Lung (tissue), 17 donors: ENCODE measurements at places on chromosomes 2 and 18. TPM values are rescaled to one million over a fixed set of nuclear protein-coding genes. Genes with fewer than 3 reads are reported as not detected.

- DNase-seq = no peak
These were observed 27.0 kb downstream of the MFSD6 start for GRCh38 chr2:190435031-190435670.

GRCh38 chr2:218781691-218782527 is at the start of gene CYP27A1:
TSS of gene CYP27A1 (plus strand) at chr2:218782147. CDS start at chr2:218782183, 36 bp downstream.
- peak; percentile 65 for DNase-seq

DNA sequence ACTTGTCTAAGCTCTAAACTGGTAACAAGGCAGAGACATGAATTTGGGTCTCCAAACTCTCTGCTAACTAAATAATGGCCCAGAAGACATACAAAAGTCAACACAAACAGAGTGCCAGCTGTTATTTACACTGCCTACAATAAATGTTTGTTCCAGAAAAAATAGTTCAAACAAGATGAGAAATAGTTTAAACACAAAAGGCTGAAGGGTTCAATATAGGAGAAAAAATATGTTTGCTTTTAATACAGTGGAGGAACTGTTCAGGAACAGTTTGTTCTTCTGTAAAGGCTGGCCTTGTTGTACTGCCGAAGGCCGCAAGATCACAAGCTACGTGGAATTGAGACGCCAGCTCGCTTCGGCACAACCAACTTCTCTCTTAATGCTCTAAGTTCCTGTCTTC is 74.6 kb downstream of the AFF3 start:
- no peak for DNase-seq

DNA sequence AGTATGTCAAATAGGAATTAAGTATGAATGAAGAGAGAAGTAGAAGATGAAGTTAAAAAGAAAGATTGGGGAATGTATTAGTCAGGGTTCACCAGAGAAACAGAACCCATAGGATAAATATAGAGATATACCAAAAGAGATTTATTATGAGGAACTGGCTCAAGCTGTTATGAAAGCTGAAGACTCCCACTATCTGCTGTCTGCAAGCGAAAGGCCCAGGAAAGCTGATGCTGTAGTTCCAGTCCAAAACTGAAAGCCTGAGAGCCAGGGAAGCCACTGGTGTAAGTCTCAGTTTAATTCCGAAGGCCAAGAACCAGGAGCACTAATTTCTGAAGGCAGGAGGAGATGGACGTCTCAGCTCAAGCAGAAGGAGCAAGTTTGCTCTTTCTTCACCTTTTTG is 200.9 kb upstream of the FN1 start:
- no peak for DNase-seq

Gene DIS3L2
- 12.7 TPM for polyA plus RNA-seq

- no peak for DNase-seq
These were observed 13.0 kb upstream of the SESTD1 start for GRCh38 chr2:179277429-179278196.

DNA sequence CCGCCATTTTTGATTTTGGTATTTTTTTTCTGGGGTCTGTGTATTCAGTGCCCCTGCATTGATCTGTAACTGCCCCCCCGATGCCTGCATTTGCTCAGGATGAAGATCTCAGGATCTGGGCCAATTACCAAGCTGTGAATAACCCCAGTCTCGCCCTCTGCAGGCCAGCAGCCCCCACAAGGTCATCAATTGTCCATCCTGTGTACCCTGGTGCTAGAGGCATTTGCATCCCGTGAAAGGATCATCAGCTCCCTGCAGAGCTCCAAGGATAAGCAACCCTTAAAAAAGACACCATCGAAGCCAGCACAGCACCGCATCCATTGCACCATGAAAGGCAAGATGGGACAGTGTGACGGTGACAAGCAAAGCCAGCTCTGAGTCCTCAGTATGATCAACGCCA is 154.1 kb upstream of the KLHL29 start:
- no peak for DNase-seq

Gene HOXD4
- polyA plus RNA-seq = 0.23 TPM

GRCh38 chr2:196195302-196195701 is 23.9 kb upstream of the STK17B start:
- no peak for DNase-seq

- DNase-seq = peak; percentile 69
These were observed at the start of gene FHOD3 for GRCh38 chr18:36297417-36298125. TSS of gene FHOD3 (plus strand) at chr18:36297713. CDS start at chr18:36297836, 123 bp downstream.

DNA sequence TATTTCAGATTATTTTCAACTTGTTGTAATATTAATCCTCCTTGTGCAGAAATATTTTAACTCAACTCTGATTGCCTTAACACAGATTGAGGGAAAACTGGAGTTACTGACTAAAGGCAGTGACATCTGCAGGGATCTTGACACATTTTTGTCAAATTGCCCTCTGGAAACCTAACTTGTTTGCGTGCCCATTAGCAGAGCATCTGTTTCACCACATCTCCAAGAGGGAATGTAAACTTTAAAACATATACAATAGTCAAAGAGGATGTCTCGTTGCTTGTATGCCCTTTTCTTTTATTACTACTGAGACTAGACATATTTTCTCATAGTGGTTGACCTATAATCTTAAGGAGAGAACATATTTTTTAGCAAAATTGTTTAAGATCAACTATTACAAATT is 14.2 kb downstream of the INPP1 start:
- peak; percentile 60 for DNase-seq

- DNase-seq = no peak
These were observed 193.4 kb upstream of the MYT1L start for GRCh38 chr2:2524348-2524941.

Gene KCNK3
- 6.7 TPM for polyA plus RNA-seq

Gene STK39
- polyA plus RNA-seq = 8.6 TPM

DNA sequence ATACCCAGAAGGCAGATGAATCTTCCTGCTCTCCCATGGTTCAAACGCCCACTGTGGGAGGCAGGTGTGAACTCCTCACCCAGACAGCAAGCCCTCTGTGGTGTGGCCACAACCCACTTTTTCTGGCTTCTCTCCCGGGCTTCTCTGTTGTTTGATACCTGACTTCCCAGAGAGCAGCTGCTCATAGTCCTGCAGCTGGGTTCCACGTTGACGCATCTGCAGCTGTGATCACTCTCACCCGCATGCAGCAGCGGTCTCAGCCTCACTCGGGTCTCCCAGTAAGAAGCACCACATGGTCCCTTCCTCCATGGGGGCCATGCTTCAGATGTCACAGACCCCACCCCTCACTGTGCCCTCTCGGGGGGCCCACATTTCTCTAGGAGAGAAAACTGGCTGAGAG is 3.5 kb downstream of the ASPRV1 start:
- no peak for DNase-seq

DNA sequence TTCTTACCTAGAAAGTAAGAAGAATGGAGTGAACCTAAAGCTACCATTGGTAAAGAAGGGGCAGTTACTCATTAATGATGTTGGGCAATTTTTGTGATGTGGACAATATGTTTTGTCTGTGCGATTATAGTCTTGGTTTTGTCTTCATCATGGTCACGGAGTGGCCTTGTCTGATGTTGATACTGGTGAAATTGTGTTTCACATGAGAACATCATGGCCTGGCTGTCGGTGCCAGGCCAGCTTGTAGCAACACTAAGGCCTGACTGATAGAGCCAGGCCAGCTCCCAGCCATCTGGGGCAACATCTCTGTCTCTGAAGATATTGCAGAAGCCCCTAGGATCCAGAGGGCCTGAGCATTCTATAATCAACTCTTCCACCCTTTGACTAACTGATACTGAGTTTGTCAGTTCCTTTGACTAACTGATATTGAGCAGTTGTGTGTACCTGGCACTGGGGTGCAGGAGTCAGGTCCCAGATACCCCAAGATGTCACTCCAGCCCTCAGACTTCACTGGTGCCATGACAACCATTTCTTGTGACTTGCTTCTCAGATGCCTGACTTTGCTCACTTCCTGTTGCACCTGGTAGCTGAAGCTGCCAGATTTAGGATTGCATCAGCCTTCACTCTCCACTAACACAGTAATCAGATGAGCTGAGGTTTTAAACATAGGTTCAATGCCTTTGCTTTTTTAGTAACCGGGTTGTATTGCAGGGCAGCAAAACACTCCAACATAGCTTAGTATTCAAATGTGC is 62.5 kb downstream of the RPIA start:
- no peak for DNase-seq

DNA sequence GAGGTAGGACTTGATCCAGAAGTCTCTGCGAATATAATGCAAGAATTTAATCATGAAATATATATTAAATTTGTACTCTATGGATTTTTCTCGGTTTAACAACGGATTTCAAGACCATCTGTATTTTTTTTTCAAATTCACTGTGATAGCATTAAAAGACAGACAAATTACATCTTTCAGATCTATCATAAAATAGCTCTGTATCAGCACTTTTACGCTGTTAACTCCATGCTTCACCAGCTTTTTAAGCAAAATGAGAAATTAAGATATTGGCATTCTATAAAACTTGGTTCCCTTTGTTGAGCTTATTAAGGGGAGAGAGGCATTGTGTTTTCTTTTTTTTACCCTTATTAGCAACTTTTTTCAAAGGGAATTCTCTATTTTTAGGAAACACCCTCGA is 1377.6 kb upstream of the NXPH2 start:
- DNase-seq = no peak

- DNase-seq = peak; percentile 61
These were observed 121.3 kb upstream of the ZFP36L2 start for GRCh38 chr2:43347746-43348145.

DNA sequence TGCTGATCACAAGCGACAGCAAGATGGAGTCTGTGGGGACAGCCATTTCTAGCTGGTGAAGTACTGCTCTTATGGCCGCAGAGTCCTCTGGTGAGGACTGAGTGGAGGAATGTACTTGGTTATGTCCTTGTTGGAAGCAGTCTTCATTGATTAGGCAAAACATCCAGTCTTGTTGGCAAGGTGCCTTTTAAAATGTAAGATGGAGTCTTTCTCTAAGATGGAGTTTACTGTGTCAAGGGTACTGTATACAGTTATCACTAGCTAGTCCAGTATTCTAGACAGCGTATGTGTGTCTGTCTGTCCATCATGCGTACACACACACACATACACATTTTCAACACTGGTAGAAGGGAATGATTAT is 74.8 kb downstream of the NPAS2 start:
- DNase-seq = no peak

GRCh38 chr2:58155160-58155778 is 85.9 kb downstream of the FANCL start:
- DNase-seq = no peak

Gene CACNB4
- polyA plus RNA-seq = 0.57 TPM

DNA sequence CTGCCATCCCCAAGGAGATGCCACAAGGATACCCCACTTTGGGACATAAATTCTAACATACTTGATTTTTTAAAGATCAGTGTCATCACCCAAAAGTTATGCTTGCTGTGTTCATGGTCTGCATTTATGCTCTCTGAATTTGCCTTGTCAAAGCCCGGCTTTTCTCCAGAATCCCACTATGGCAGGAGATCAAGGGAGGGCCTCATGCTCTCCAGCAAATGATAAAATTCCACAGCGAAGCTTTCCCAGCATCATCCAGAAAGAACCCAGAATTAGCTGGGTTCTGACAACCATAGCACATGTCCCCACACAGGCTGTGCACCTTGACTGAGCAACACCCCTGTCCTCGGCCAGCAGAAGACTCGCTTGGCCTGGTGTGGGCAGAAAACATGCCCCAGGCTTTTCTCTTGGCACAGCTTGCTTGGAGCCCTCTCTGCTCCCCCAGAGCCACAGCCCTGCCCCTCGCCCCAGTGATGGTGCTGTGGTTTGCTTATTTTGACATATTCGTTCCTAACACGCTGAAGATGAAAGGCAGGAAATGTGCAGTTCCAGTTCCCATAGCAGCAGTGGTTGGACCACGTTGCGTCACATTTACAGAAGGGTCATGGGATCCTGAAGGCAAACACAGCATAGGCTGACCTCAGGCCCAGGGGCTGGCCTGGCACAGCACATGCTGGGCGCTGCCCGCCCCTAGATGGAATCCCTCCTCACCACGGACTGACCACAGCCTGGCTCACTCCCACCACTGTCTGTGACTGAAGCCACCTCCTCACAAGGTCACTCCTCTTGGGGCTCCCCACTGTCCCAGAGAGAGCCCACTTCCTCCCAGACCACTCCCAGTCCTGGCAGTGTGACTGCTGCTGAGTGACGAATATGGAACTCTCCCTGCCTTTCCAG is 14.1 kb upstream of the CHRNA1 start:
- DNase-seq = peak; percentile 96

Gene AOX1
- polyA plus RNA-seq = 8.0 TPM

DNA sequence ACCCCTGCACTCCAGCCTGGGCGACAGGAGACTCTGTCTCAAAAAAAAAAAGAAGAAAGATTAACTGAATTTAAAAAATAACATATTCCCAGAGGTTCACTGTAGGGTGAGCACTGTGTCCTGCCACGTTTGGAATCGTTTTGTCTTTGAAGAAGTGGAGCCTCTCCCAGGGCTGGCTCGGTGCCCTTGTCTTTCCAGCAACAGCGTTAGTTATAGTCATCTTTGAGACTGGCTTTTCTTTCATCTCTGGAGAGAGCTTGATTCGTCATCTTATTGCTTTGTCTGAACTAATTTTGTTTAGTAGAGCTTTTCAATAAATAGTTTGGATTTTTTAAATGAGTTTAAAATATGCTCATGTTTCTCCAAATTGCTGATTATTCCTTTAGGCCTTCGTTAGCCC is 50.5 kb downstream of the IMPA2 start:
- peak; percentile 89 for DNase-seq

DNA sequence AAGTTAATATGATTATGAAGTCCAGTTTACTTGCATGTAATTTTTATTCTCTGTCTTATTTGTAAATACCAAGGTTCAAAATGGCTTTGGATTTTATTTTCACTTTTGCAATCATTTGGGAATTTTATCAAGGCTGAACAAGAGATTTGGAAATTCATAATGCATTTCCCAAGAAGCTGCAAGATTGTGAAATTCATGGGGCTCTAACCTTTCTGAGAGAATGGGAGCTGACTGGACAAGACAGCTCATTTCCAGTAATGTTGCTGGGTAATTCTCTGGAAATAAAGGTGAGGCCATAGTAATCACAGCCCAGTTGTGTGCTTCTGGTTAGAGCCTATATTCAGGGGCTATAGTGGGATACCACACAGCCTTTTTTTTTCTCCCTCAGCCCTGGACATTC is 21.5 kb upstream of the NABP1 start:
- DNase-seq = peak; percentile 76

Gene MBP
- polyA plus RNA-seq = 15.6 TPM

GRCh38 chr2:66544258-66544657 is 109.3 kb downstream of the MEIS1 start:
- DNase-seq = no peak

DNA sequence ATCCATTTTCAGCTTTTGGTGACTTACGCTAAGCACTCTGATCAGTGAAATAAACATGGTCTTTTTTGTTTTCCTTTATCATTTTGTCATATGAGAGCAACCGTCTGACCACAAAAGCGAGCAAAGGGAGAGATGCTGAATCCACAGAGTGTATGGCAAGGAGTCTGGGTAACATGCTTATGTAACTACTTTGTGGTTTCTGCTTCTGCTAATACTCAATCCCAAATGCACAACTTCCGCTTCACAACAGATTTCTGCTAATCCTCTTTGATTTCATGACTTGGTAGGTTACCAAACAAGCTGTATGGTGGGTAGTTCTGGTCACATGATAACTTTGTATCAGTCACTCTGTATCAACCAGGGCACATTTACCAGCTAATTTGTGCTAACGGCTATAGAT is 908.4 kb upstream of the CRIM1 start:
- DNase-seq = no peak

- no peak for DNase-seq
These were observed 32.9 kb downstream of the CENPO start for GRCh38 chr2:24825883-24826772.

Gene MC2R
- polyA plus RNA-seq = not detected

GRCh38 chr2:143843686-143844085 is 676.2 kb downstream of the ZEB2 start:
- DNase-seq = no peak

GRCh38 chr2:42503291-42503690 is 9.5 kb upstream of the KCNG3 start:
- no peak for DNase-seq
